Camera-type eye (tissue), 1 donor: ENCODE measurements at places on chromosomes 13 and 19. TPM values are rescaled to one million over a fixed set of nuclear protein-coding genes. Genes with fewer than 3 reads are reported as not detected.

Gene CRX
- total RNA-seq: 229 TPM

Gene PABPC3
- 0.16 TPM for total RNA-seq

Gene NECTIN2
- 67.2 TPM for total RNA-seq

Gene ZNF443
- 16.2 TPM for total RNA-seq

Gene ZNF729
- total RNA-seq: 0.16 TPM

Gene NANOS3
- 1.0 TPM for total RNA-seq

Gene MEX3D
- total RNA-seq: 31.4 TPM
